ENCODE measurements at places on chromosomes 16 and 17. TPM values are rescaled to one million over a fixed set of nuclear protein-coding genes. Genes with fewer than 3 reads are reported as not detected.
A peak's percentile ranks its signal among the peaks of the same experiment; 100 is the strongest.

DNA sequence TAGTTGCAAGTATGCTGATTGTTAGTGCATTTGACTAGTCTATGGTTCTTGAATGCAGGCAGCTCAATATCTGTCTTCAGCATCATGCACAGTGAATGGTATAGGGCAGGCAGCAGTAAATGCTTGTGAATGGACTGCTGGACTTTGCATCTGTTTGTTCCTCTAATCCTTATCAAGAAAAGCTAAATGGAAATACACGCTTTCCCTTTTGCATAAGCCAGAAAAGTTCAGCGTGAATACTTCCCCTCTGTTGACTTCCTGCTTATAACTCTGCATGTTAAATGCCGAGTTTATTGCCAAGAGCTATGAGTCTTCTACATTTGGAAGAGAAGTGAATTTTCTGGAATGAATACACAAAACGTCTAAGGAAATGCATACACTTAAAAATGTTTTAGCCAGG, 127.9 kb upstream of the CPHXL start:
- H3K4me1 ChIP-seq, result no peaks in the 10 kb centered on the region
- no peaks in the 10 kb centered on the region for H3K27me3 ChIP-seq
- no peak overlapping the region for H3K27ac ChIP-seq
- no peaks in the 10 kb centered on the region for H3K36me3 ChIP-seq
- H3K4me3 ChIP-seq, result no peak overlapping the region
- DNase-seq, result no peak

FBXO39 gene
- total RNA-seq, result not detected

- H3K4me3 ChIP-seq, result peak overlapping the region; percentile 99
- H3K27ac ChIP-seq, result no peak overlapping the region
- peaks cover 6% of the 10 kb centered on the region for H3K36me3 ChIP-seq
- no peaks in the 10 kb centered on the region for H3K27me3 ChIP-seq
- H3K4me1 ChIP-seq, result peaks cover 32% of the 10 kb centered on the region
- no peak for DNase-seq
These were observed 539 bp downstream of the LRRC45 start for GRCh38 chr17:82023447-82024241.

DNA sequence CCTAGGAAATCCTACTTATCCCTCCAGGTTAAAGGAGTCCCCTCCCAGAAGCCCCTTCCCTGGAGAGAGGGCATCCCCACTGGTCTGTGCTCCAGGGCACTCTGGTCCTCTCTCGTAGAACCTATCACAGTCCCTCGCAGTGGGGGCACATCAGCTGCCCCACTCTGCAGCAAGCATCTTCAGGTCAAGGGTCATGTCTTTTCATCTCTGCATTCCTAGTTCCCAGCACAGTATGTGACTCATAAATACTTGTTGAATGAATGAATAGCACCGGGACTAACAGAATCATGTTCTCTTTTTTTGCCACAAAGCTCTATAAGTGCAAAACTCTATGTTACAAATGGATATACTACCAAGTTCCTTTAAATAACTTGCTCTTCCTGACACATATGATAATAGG, 36.0 kb downstream of the RNF157 start:
- H3K27me3 ChIP-seq, result no peaks in the 10 kb centered on the region
- no peak overlapping the region for H3K4me3 ChIP-seq
- no peaks in the 10 kb centered on the region for H3K4me1 ChIP-seq
- no peaks in the 10 kb centered on the region for H3K36me3 ChIP-seq

PDILT gene
- not detected for total RNA-seq

GRCh38 chr17:50917418-50917743, 51.2 kb upstream of the TOB1 start:
- no peaks in the 10 kb centered on the region for H3K27me3 ChIP-seq
- H3K27ac ChIP-seq, result no peak overlapping the region
- H3K36me3 ChIP-seq, result no peaks in the 10 kb centered on the region
- H3K4me3 ChIP-seq, result no peak overlapping the region

DNA sequence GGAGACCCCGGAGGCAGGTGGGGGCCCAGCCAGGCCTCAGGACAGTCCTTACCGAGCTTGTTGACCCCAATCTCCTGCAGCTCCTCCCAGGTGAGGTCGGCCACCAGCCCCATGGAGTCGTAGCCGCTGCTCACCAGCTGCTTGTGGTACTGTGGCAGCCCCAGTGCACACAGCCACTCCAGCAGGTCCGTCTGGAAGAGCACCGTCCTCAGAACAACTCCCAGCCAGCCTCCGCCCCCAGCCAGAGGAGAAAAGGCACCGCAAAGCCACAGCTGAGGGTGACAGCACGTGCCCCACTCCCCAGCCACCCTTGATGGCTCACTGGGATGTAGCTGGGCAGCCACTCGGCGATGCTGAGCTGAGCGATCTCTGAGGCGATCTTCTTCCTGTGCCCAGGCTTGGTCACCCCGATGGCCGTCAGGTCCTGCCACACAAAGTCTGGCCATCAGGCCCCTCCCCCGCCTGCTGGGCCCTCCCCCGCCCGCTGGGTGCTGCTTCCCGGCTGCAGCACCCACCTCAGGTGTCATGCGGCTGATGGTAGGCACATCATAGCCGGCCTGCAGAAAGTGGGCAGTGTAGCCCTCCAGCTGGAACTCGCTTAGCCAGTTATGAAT, 11.9 kb downstream of the CASKIN2 start:
- no peaks in the 10 kb centered on the region for H3K36me3 ChIP-seq
- H3K4me1 ChIP-seq, result peaks cover 27% of the 10 kb centered on the region
- H3K27me3 ChIP-seq, result no peaks in the 10 kb centered on the region

HOXB1 gene
- not detected for total RNA-seq

CD300LF gene
- 28.7 TPM for total RNA-seq

DNA sequence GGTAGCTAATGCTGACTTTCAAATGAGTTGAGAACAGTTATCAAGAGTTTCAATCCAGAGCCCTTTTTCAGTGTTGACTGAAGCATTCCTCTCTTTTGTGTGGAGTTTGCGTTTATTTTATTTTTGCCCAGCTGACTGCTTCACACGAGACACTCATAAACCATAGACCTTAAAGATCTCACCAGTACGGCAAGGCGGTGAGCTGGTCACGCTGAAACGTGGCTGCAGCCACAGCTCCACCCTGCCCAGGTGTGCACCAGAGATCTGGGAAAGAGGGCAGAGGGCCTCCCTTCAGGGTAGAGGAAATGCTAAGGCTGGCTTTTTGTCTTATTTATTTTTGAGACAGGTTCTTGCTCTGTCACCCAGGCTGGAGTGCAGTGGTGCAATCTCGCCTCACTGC, 112.2 kb downstream of the AATF start:
- peaks cover 16% of the 10 kb centered on the region for H3K36me3 ChIP-seq
- no peaks in the 10 kb centered on the region for H3K27me3 ChIP-seq
- H3K27ac ChIP-seq, result no peak overlapping the region
- no peak overlapping the region for H3K4me3 ChIP-seq
- no peak for DNase-seq
- H3K4me1 ChIP-seq, result no peaks in the 10 kb centered on the region

LRRC37A gene
- total RNA-seq, result 2.4 TPM

- H3K36me3 ChIP-seq, result peaks cover 12% of the 10 kb centered on the region
- H3K27ac ChIP-seq, result peak overlapping the region; percentile 89
- H3K27me3 ChIP-seq, result no peaks in the 10 kb centered on the region
These were observed 656 bp upstream of the GEMIN4 start for GRCh38 chr17:752620-753219.

DNA sequence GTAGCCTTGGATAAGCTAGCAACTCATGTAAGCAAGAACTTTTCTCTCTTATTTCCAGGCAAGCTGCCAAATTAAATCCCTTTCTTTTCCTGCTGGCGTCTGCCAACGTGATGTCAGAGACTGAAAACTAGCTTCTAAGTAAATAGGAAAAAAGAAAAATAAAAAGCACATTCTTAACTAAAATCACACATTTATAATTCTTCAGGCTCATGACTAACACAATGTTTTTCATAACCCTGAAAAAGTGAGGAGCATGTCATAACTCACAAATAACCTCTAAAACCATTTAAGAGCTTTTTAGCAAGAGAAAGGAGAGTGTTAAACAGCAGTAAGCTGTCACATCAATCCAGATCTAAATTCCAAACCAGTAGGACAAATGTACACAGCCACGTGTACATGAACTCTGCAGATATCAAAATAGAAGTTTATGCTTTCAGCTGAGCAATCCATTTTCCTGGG, 110.0 kb downstream of the N4BP1 start:
- H3K4me3 ChIP-seq, result no peak overlapping the region
- H3K27ac ChIP-seq, result peak overlapping the region; percentile 21
- H3K4me1 ChIP-seq, result peaks cover 28% of the 10 kb centered on the region
- H3K36me3 ChIP-seq, result no peaks in the 10 kb centered on the region

IGF2BP1 gene
- total RNA-seq, result not detected

HOXB5 gene
- 2.3 TPM for total RNA-seq

DNA sequence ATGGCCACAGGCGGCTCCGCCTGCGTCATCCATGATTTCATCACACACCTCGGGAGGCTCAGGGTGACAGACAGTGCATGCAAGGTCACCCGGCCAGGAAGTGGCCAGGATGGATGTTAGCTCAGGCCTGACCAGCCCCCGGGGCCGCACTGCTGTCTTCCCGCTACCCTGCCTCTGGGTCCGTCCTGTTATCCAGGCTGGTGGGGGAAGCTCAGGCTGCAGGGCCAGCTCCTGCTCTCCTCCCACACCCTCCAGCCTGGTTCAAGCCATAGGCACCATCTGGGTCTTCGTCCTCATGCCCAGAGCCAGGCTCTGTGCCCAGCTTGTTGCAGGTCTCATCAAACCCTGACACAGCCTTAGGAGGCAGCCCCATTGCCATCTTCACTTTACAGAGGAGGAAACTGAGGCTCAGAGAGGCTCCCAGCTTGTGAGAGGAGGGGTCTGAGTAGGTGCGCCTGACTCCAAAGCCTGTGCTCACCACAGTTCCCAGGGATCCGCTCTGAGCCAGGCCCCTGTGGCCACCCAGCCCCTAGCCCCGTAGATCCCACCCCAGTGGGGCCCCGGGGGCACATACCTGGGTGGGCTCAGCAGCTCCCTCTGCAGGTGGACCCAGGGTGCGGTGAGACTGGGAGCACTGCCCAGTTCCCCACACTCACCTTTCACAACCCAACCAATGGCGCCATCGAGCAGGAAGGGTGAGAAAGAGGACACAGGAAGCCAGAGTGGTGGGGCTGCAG, 412 bp upstream of the ADGRG3 start:
- H3K36me3 ChIP-seq, result peaks cover 10% of the 10 kb centered on the region
- no peaks in the 10 kb centered on the region for H3K4me1 ChIP-seq
- H3K4me3 ChIP-seq, result no peak overlapping the region
- H3K27me3 ChIP-seq, result no peaks in the 10 kb centered on the region
- peak overlapping the region; percentile 88 for H3K27ac ChIP-seq

SLC6A2 gene
- total RNA-seq, result not detected

KRT36 gene
- not detected for total RNA-seq

DNA sequence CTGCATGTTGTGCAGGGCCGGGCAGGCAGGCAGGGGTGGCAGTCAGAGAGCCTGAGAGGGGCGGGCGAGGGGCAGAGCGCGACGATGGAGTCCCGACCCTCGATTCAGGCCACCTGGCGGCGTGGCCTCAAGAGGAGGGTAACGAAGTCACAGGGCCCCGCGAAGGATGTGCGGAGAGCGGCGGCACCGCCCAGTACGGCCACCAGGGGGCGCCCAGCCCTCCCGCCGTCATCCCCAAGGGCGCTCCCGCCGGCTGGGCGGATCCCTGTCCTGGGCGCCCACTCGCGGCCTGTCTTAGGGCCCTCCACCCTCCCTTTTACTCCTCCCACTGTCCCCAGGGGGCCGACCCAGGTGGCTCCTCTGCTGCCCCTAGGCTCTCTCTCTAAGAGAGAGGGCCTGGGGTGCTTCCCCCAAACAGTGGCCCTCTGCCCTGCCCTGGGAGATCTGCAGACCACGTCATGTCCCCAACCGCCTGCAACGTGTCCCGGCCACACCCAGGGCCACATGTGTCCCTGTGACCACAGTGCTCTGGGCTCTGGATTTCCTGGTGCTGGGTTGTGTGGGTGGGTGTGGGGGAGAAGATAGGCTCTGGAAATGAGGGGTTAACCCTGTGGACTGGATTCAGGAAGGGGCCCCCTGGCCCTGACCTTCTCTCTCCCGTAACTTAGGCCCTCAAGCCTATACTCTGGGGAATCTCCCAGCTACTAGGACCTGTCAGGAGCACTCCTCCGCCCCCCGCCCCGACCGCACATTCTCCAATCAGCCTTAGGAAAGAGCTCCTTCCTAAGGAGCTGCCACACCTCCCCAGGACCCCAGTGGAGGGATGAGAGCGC, 5.9 kb downstream of the DPEP2 start:
- no peaks in the 10 kb centered on the region for H3K36me3 ChIP-seq
- H3K4me1 ChIP-seq, result peaks cover 30% of the 10 kb centered on the region
- H3K27ac ChIP-seq, result peak overlapping the region; percentile 91

IGSF6 gene
- 9.6 TPM for total RNA-seq

SNX11 gene
- 23.7 TPM for total RNA-seq

Measured in upper lobe of left lung (tissue), 6 donors.